ENCODE measurements at places on chromosomes 7 and 10.

- DNase-seq: no peak
These were observed 30.2 kb upstream of the GJD4 start for GRCh38 chr10:35574924-35575352.

DNA sequence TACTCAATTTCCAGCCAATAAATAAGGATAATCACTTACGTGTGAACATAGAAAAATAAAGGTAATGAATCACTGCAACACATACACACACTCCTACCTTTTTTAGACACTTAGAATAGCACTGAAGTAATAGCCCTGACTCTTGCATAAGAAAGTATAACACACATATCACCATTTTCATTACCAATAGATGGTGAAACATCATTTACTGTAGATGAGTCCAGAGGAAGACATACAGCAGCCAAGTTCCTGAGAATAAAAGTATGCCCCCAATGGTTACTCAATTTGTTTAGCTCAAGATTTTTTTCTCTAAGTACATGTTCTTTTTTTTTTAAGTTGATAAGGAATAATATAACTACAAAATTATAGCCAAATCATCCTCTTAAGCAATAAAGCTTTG is 316.3 kb downstream of the PARD3 start:
- DNase-seq: no peak

- DNase-seq: no peak
These were observed 121.2 kb upstream of the GPR26 start for GRCh38 chr10:123544986-123545385.

- DNase-seq: no peak
These were observed 75.1 kb upstream of the SP4 start for GRCh38 chr7:21352540-21353387.

- DNase-seq: no peak
These were observed 99.0 kb upstream of the SMIM30 start for GRCh38 chr7:113217314-113217713.

- DNase-seq: no peak
These were observed 178.4 kb upstream of the TARP start for GRCh38 chr7:38451840-38452239.

DNA sequence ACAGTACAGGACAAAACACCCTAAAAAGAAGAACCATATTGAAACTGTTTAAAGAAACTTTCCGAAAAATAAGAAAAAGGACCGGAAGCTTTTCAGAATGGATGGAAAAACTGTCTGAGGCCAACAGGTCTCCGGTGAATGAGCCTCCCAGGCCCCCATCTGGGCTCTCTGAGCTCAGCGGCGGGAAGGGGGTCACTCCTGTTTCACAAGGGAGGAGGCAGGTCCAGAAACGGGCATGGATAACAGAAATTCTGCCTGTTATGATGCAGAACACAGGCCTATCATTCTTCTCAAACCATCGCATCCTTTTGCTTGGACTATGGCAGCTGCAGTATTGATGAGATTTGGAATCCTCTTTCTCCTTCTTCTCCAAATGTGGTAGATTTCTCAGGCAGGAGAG is 58.9 kb upstream of the SHH start:
- no peak for DNase-seq

- no peak for DNase-seq
These were observed 248.3 kb upstream of the IGFBP3 start for GRCh38 chr7:46169384-46169755.

DNA sequence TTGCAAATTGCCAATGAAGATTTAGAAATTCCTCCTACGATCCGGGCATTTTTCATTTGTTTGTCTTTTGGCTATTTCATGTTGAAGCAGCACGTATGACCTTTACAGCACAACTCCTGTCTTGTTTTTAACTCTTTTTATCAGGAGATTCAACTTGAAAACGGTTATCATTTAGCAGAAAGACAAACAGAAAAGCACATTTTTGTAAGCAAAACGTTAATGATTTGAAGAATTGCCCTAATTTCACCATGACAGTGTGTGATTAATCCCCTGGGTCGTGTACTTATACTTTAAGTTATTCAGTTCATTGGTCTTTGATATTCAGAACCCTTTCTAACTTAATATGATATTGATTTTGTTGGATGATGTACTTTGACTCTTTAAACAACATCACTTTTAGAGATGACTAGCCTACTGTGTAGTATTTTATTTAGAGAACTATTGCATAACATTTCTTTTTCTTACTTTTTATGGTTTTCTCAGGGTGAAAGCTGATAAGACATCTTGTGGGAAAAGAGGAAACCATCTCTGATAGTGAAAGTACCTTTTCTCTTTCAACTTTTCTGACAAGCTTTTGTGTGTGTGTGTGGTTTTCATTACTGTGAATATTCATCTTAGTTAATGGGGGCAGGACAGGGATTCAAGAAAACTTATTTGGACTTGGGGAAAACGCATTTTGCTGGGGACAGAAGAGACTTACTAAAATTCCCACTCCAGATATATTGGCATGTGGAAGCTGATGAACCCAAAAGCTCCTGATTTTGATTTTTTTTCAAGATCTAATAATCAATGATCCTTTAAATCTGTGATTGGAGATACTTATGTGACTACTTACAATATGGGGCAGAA is 8.1 kb downstream of the HHEX start:
- no peak for DNase-seq

GRCh38 chr7:70582927-70583895 is 548.7 kb upstream of the GALNT17 start:
- DNase-seq: no peak

- DNase-seq: no peak
These were observed 143.9 kb upstream of the LYZL2 start for GRCh38 chr10:30773501-30773900.

- no peak for DNase-seq
These were observed 33.3 kb downstream of the COX15 start for GRCh38 chr10:99698504-99699080.

DNA sequence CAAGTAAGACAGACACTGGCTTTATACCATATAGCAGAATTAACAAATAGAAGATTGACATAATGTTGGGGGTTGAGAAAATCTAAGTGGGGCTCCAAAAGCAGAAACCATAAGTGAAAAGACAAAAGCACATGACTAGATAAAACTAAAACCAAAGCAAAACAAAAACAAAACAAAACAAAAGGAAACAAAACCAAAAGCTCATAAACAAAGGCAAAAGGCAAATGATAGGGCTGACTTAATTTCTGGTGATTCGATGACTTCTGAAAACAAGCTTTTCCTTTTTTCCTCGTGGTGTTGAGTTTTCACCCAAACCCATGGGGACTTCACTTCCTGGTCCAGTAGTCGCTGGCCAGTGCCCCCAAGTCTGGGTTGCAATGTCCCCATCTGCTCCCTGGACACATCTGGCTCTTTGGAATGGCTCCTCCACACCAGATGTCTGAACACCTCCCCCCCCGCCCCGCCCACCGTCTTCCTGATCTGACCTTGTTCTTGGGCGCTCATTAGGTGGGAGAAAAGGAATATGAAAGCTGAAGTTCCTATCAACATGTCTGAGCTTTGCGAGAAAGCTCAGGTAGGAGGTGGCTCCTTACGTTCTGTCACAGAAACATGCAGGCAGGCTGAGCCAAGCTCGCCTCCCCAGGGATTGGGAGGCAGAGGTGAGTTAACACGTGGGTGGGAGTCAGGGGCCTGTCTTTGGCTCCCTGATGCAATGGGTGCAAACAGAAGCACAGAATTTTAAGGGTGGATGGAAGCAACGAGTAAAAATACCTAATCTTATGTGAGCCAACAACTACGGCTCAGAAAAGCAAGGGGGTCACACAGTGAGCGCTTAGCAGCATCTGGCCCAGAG is 121.0 kb downstream of the NEURL1 start:
- DNase-seq: no peak

- no peak for DNase-seq
These were observed 1.6 kb upstream of the ARHGAP12 start for GRCh38 chr10:31930023-31930751.

DNA sequence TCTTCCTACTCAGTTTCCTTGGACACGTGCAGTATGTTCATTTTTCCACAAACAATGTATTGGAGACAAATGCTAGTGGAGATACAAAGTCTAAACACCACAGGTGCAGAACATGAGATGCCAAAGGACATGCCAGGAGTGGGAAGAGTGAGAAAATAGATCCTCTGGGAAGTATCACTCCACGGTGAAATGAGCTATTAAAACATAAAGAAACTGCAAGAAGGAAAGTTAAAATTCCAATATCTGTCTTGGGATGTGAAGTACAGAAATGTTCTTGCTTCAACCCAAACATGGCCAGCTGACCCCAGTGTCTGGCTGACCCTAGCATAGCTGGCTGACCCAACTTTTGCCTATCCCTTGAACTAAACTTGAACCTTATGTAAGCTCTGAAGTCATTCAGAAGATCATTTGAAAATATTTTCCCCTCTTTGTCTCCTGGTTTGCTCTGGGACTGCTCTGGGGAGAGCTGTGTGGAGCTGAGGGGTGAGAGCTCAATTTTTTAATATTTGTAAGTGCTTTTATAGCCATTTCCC is 59.5 kb downstream of the FZD1 start:
- no peak for DNase-seq

DNA sequence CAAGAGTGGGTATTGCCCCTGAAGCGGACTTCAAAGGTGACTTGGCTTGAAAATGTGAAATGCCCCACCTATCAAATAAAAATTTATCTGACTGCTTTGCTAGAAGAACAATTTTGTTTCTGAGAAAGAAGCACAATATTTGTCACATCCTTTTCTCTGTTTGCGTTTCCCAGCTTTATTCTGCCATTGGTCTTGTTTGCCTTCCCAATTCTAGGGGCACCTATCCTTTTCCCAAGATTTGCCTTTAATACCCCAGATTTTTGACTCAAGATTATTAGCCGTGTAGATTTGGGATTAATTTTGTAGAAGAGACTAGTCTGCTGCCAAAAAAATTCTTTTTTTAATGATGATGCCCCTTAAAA is 110.2 kb upstream of the LRGUK start:
- DNase-seq: no peak

- DNase-seq: peak; percentile 19
These were observed 86.9 kb upstream of the ZNF438 start for GRCh38 chr10:31118556-31118955.

DNA sequence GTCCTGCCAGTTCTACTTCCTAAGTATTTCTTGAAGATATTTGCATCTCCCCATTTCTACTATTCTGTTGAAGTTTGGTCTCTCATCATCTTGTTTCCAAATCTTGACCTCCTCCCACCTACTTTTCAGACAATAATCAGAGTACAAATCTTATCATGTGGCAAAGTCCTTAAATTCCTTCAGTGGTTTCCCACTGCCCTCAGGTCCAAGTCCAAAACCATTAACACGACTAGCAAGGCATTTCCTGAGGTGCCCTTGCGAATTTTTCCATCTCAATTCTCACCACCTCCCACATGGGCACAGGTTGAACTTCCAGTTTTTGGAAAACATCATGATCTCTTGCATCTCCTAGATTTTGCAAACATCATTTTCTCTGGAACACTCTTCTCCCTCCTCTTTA is 97.2 kb upstream of the CDK1 start:
- DNase-seq: no peak

DNA sequence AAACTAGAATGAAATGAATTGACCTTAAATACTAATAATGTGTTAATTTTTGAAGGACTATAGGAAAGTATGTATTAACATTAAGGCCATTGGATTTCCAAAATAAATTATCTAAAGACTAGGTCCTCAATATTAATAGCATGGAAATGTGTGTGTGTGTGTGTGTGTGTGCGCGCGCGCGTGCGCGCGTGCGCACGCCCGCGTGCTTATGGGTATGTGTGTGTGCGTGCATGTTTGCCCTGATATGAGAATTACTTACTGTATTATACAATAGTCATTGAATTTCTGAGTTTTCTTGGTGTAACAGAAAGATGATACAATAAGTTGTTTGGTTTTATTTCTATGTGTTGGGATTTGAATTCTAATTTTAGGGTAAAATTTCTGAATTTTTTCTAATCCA is 205.9 kb downstream of the BICC1 start:
- DNase-seq: no peak

DNA sequence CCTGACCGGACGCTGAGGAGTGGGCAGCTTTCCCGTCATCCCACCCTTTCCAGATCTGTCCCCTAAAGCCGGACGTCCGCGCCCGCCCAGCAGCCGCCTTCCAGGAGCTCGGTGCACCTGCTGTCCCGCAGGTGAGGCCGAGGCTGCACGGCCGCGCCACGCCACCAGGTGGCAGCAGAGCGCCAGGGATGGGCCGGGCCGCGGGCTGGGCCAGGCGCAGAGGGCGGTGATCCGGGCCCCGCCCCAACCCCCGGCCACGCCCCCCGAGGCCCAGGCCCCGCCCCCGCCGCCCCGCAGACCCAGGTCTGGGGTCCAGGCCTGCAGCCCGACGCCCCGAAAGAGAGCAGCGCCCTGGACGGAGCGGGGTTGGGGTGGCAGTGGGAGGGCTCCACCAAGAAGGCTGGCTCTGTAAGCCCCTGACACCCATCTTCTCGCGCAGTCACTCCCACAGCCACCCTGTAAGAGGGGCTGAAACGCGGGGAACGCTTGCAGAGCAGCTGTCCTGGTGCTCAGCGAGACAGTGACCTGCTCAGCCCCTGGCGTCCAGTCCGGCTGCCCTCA is 32.2 kb downstream of the FOXL3 start:
- no peak for DNase-seq

GRCh38 chr10:101494650-101495049 is 93.4 kb downstream of the POLL start:
- DNase-seq: no peak

DNA sequence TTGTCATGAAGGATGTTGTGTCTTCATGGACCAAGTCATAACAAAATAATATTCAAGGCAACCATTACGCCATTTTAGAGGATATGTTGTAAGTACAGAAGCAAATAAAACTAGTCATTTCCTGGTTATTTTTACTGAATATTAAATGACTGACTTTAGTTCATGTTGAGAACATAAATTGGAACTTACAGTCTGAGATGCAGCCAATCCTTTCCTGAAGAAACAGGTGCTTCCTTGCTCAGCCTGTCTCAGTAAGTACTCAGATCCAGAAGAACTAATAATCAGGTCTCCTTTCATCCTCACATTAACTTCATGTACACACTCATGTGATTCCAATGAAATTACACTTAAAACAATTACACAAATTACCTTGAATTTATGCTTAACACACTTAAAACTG is 12.3 kb downstream of the SEMA3A start:
- DNase-seq: no peak

DNA sequence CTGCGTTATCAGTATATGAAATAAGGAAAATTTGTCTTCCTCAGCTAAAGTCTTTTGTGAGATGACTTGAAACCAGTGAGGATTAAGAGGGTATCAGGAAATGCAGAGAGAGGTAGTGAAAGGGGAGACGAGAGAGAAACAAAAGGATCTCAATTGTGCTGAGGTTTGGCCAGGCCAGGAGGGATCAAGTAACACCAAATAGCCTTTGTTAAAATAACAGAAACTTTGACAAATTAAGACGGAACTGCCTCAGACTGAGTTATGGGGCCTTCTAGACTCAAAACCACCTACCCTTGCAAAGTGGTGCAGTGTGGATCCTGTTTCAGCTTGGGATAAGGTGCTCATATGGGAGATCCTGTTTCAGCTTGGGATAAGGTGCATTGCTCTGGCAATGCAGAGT is 263.1 kb downstream of the CREB5 start:
- DNase-seq: no peak

DNA sequence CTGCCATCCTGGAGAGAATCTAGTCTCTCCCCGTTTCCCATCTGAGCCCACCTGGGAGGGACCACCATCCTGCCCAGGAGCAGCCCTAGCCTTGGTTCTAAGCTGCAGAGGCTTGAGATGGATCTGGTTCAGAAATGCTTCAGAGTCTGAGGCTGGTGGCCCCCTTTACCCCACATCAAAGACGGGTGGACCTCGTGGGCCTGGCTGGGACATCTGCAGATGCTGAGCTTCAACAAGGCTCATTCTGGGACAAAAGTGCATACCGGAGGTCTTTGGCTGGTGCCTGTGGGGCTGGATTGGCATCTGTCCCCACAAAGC is 4.9 kb upstream of the IRF5 start:
- DNase-seq: no peak

Data from foreskin keratinocyte (primary cell).